GM12865 (cell line): ENCODE measurements at places on chromosomes 6 and 20.

DNA sequence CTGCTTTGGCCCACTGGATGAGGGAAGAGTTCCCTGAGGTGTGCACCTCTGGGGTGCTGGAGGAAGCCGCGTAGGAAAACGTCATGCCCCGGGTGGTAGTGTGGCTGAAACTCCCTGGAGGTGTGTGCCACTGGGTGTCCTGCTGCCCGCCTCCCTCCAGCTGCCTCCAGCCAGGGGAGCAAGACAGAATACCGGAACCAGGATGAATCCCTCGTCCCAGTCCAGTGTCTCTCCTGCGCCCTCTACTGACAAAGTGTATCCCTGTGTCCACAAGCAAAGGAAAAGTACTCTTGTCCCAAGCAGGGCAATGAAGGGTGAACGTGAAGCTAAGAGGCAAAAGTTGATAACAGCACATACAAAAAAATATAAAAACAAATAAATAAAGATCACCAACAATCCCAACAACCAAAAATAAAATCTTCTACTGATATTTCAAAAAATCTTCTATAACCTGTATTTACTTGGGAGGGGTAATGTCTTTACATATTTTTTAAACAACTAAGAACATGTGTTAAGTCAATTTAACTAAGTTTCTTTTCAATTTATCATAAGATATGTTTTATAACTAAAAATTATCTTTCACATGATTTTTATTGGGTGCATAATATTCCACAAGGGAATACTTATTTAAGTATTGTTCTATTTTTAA is 437.6 kb downstream of the MAFB start:
- DNase-seq, result peak; percentile 47

- peak; percentile 2 for DNase-seq
Observed at GRCh38 chr6:106360989-106361430, 493 bp downstream of the CRYBG1 start.

GRCh38 chr6:149961728-149962425 is 1.9 kb upstream of the ULBP1 start:
- peak; percentile 25 for DNase-seq

GRCh38 chr20:36034875-36035274 is 66.5 kb downstream of the CNBD2 start:
- no peak for DNase-seq

- DNase-seq, result no peak
Observed at GRCh38 chr6:99310553-99310952, 38.9 kb downstream of the FAXC start.

- DNase-seq, result no peak
Observed at GRCh38 chr6:150967910-150968309, 102.4 kb downstream of the MTHFD1L start.

DNA sequence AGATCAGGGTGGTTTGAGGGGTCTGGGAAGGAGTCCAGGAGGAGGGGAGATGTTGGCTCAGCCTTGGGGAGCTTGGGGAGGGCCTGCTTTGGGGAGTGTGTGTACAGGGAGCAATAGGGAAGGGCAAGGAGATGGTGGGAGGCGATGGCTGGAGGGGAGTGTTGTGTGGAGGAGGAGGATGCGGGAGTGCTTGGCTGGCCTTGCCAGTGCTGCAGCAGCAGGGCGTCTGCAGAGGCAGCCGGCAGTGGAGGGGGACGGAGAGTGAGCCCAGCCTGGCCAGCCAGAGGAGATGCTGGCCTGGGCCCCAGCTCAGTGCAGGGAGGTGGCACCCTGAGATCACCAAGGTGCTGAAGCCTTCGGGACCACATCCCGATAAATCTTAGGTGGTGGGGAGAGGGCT is 3.9 kb downstream of the IP6K3 start:
- DNase-seq, result no peak

- no peak for DNase-seq
Observed at GRCh38 chr6:8335381-8335780, 100.0 kb downstream of the SLC35B3 start.

DNA sequence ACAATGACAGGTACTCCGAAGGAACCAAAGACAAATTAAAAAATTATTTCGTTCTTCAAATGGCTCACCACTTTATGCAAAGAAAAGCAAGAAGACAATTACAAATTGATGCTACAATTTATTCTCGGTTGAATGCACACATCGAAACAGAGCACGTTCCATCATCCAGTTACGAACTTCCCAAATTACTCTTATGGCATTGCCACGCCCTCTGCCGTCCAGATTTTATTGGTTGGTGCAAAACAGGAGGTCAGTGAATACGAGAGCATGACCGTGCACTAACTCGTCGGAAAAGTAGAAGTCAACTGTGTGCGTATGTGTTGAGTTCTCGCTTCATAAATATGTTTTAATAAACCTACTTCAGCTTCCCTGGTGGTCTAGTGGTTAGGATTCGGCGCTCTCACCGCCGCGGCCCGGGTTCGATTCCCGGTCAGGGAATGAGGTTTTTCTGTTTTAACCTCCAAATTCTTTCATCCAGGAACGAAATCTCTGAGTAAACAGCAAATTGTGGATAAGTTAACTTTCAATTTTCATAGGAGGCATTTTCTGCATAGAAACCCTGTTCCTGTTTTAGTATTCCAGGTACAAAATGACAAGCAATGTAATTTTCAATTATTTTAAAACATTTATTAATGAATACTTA is 23.2 kb downstream of the ZNF311 start:
- peak; percentile 87 for DNase-seq

DNA sequence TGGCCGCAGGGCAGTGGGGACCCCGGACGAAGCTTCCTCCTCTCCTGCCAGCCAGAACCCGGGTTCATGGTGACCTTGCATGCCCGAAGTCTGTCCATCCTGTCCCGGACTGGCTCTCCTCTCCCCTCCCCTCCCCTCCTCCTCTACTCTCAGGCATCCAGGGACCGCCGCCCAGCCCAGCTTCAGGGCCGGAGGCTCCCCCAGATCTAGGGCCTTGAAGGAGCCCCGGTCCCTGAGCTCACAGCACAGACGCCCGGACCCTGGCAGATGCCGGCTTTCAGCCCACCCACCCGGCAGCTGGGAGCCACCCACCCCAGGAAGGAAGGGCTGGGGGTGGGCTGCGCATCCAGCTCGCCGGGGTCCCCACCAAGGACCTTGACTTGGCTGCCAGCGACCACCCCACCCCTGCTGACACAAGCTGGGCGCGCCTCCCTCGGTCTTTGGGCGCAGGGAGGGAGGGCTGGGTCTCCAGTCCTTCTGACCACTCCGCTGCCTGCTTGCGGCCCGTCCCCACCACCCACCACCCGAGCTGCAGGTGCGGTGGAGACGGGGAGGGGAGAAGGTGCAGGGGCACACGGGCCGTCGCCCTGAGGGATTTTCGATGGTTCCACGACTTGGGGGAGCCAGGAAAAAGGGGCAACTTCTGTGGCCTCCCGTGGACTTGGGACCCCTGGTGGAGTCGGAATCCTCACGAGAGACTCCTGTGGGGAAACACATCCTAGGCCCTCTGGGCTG is 5.8 kb upstream of the ABHD16B start:
- no peak for DNase-seq

GRCh38 chr6:108363889-108364313 is 69.0 kb downstream of the AFG1L start:
- peak; percentile 16 for DNase-seq

DNA sequence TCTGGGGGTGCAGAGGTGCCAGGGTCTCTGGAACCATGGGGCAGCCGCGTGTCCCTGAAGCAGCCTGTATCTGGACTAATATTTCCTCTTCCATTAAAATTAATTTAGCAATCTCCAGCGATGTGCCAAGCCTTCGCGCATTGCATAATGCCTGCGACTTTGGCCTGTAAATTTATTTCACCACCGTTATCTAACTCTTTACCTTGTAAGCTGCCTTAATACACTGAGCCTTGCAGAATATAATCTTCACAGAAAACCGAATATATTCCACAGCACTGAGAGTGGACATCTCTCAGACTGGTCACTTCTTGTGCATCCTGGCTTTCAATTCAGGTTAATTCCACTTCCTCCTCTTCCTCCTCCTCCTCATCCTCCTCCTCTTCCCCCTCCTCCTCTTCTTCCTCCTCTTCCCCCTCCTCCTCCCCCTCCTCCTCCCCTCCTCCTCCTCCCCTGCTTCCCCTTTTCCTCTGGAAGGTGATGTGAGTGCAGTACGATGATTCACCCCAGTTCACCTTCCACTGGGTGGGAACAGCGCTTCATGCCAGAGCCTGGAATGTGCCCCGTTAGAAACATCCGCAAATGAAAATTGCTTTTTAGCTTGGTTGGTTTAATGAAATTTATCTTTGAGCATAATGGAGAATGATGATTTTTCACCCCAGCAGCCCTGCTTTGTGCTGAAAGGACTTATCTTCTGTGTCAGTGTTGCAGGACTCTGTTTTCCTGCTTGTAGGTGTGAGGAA is 101.4 kb downstream of the CDH4 start:
- no peak for DNase-seq

DNA sequence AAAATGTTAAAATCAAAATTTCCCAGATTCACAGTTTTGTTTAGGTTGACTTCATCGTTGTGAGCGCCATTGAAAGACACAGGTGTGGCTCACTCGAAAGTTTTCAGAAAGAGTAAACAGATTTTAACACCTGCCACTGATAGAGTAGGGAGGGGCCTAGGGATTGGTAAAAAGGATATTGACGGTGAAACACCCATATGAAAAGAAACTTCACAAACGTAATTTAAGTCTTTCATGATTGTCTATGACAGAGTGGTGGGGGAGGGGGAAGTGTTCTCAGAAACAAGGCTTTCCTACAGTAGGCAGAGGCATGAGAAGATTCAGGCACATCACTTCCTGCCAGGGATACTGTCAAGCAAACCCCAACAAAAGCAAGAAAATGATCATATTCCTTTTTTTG is 101.4 kb downstream of the PERP start:
- peak; percentile 52 for DNase-seq

DNA sequence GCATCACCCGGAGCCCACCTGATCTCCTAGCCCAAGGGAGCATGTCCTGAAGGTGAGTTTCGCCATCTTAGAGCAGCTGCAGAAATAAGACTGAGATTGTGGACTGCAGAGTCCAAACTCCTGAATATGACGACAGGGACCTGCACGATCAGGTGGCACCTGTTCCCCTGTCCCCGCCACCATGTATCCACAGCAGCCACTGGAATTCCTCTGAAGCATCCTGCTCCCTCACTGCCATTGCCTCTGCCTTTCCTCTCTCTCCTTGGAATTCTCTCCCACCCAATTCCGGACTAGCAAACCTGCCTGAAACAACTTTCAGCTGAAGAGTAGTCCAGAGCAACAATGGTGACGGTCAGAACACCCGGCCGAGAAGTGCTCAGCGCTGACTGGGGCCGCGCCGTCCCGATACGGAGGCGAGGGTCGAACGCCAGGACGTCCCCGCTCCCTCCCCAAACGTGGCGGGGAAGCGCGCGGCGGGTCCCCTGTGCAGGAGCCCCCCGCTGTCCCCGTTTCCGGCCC is 694 bp upstream of the FAM120B start:
- DNase-seq, result no peak

GRCh38 chr20:51076786-51077685 is 54.1 kb upstream of the KCNG1 start:
- no peak for DNase-seq

DNA sequence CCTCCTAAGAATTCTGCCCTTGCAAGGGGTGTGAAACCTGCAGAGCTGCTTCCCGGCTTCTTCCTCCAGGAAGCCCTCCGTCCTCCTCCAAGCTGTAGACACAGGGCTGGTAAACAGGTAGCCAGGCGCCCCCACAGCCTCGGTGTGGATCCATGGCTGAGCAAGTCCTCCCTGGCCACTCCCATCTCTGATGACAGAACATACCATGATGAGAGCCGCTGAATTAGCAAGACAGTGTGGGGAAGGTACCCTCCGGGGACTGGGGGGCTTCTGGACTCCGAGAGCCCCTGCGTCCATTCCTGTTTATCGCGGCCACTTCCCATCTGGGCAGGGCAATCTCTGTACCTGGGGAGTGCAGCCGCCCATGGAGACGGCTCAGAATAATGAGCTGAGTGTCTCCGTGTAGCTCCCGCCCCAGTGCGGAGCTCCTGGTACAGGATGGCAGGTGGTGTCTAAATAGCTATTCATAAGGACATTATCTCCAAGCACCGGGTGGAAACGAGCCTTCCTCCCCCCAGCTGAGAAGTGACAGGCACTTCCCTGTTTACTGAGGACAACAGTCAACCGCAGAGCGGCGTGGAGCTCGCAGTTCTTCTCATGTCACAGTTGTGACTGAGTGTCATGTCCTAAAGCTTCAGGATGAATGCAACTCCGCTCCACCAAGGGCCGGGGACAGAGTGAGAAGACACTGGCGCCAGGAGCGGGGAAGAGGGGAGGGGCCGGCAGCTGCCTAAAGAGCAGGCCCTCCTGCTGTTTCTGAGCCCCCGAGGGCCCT is 22.7 kb upstream of the NTSR1 start:
- peak; percentile 9 for DNase-seq

DNA sequence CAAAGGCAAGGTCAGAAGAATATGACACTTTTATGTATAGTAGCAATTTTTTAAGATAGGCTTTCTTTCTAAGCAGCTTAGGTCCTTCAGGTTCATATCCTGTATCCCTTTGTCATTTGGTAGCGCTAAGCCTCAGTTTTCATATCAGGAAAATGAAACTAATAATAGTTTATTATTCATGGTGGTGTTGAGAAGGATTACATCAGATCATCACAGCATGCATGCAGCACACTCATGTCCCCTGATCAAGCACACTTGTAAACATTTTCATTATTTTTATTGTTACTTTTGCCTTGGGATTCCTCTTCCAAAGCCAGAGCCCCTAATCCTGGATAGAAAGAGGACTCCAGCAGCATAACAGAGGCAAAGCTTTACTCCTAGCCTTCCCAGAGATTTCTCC is 70.2 kb upstream of the ADGRF1 start:
- DNase-seq, result no peak

DNA sequence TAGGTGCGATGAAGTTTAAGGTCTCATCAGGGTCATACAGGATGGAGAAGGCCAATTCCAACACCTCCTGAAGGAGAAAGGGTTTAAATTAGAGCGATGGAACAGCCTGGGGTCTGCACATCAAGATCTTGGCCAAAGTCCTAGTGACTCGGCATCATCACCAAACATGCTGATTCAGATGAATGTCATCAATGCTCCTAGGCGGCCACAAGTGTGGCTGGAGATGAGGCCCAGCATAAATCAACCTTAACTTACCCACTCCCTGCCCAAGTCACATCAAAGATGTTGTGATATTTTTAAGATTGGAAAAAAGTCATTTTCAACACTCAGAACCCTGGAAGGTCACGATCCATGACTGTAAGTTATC is 37.5 kb downstream of the ELMO2 start:
- no peak for DNase-seq

DNA sequence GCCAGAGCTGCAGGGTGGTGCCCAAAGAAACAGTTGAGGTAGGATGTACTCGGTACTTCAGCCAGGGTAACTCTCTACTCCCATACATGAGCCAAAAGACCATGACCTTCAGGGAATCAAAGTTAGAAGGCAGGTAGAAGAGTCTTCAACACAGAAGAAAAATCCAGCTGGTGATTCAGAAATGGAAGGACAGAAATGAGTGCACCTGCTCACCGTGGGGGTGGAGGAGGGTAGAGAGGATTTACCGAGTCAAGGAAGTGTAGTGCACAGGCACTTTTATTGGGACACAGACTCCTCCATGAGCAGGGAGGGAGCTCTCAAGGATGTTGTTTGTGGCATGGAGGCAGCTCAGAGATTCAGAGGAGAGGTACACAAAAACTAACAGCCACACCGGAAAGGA is 330.3 kb upstream of the PRDM1 start:
- DNase-seq, result peak; percentile 29
